ENCODE measurements at places on chromosomes 5 and 9.

- DNase-seq: no peak
Observed at GRCh38 chr5:152226191-152226590, 178.9 kb downstream of the NMUR2 start.

DNA sequence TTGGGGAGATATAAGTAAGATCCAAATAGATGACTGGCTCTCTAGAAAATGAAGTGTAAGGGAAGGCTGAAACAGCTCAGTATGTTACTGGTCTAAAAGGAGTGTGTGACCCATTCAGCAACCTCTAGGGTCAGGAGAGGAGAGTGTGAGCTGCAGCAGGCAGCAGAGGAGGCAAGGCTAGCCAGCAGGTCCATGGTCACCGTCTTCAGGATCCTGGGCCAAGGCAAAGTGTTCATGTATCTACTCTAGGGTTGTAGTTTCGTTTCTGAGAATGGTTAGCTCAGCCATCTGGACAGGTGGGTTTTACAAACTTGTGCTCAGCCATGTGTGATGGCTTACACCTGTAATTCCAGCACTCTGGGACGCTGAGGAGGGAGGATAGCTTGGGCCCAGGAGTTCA, 13.7 kb downstream of the MYO10 start:
- DNase-seq: no peak

GRCh38 chr5:87103616-87104287, 163.9 kb upstream of the RASA1 start:
- no peak for DNase-seq

DNA sequence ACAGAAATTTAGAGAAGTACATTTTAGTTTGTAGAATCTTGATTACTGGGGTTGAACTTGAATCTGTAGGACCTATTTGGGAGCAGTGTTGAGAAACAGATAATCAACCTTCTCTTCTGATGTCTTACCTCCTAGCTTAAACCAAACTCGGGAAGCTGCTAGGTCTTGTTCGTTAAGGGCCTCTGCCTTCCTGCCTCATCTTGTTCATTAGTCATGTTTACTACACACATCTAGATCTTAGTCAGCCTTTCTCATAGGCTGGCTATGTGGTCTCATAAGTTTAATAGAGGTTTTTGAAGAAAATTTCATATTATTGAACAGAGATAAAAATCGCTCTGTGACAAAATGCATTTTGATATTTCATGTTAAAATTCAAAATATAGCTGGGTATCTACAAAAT, 331.0 kb upstream of the EDIL3 start:
- DNase-seq: no peak

DNA sequence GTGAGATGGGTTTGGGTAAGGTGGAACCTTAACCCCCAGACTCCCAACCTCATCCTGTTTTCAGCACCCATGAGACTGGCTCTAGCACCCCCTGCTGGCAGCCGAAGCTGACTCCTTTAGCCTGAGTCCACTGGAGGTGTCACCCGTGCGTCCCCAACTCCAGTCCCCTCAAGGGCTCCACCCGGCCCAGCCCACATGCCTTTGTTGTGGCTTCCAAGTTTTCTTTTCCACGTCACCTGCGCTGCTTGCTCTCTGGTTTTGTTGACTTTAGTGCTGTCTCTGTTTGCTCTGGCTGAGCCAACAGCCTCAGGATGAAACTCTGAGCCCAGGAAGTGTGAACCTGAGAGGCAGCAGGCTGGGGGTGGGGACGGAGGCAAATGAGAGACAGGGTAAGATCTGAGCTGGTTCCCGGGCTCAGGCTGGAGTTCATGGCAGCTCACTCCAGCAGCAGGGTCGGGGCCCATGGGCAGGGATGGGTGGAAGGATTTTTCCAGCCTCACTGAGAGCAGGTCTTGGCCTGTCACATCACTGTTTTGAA, 13.2 kb upstream of the AQP7 start:
- no peak for DNase-seq

DNA sequence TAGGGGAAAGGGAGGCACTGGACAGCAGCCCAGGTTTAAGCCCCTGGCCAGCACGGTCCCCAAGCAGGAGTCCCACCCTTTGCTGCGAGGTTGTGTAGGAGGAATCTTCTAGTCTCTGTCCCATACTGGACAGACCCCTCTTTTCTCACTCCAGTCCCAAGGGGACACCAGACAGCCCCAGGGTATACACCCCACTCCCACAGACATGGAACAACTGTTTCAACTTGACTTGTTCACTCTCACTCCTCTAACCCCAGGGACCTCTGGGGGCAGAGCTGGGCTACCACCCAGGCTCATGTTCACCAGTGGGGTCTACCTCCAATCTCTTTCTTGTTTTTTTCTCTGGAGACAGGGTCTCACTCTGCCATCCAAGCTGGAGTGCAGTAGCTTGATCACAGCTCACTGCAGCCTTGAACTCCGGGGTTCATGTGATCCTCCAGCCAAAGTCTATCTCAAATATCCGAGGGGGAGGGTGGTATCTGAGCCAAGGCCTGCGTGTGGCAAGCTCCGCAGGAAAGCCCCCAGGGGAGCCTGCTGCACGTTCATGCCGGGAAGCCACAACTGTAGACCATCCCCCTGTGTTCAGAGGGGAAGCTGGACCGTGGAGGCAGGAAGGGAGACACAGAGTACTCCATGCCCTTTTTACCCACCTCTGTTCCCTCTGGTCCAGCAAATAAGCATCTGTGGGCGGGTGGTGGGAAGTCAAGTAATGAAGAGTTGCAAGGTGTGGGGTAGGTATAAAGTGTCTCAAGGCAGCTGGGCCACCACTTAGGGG, 1.8 kb downstream of the PTGES2 start:
- DNase-seq: no peak

DNA sequence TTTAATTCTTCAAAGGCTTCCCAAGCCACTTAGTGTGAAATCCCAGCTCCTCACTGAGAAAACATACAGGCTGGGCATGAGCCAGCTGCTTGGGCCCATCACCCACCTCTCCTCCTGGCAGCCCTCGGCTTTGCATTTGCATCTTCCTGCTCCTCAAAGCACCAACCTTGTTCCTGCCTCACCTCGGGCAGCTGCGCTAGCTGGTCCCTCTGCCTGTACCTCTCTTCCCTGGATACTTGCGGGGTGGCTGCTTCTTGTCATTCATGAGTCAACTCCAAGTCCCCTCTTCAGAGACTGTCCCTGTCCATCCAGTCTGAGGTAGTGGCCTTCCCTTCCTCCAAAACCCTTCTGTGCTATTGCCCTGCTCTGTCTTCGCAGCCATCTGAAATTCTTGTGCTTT, 116.1 kb upstream of the CXCL14 start:
- DNase-seq: no peak

- DNase-seq: no peak
Observed at GRCh38 chr5:76221311-76221710, 138.1 kb downstream of the SV2C start.

DNA sequence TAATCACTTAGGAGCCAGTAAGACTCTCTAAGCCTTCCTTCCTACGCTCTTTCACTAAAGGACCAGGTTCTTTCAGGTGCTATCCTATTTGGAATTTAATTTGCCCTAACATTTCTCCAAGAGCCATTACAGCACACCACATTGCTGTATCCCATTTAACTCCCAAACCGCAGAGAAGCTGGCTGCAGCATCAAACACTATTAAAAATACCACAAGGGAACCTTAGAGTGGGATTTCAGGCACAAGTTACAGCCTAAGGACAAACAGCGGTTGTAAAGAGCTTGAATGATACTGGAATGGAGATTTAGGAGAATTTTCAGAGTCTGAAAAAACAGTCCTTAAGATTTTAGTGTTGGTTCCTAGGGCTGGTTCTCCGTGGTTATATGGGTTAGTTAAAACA, 566.4 kb downstream of the RAB3C start:
- no peak for DNase-seq

- no peak for DNase-seq
Observed at GRCh38 chr9:123996731-123997421, 14.7 kb upstream of the LHX2 start.

Measured in HFFc6 (cell line).